Left hindlimb (tissue), 1 donor: ENCODE measurements at places on chromosomes 13 and 19.

- no peak for DNase-seq
These were observed 12.3 kb downstream of the WDFY2 start for GRCh38 chr13:51596541-51596940.

DNA sequence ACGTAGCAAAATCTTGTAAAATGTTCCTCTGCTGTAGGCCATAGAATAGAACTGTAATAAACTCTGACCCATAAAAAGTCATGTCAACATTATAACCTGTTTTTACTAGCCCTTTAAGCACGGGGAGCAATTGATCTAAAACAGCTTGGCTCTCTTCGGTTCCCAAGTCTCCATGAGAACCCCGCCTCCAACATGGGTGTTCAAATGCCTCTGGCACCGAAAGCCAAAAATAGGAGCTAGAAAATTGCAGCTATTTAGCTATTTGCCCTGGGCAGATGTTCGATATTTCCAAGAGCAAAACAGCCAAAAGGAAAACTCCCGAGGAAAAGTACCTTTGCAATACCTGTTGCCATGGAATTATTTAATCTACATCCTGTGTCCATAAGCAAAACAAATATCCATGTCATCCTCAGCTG, 563.1 kb downstream of the EFNB2 start:
- DNase-seq: no peak

DNA sequence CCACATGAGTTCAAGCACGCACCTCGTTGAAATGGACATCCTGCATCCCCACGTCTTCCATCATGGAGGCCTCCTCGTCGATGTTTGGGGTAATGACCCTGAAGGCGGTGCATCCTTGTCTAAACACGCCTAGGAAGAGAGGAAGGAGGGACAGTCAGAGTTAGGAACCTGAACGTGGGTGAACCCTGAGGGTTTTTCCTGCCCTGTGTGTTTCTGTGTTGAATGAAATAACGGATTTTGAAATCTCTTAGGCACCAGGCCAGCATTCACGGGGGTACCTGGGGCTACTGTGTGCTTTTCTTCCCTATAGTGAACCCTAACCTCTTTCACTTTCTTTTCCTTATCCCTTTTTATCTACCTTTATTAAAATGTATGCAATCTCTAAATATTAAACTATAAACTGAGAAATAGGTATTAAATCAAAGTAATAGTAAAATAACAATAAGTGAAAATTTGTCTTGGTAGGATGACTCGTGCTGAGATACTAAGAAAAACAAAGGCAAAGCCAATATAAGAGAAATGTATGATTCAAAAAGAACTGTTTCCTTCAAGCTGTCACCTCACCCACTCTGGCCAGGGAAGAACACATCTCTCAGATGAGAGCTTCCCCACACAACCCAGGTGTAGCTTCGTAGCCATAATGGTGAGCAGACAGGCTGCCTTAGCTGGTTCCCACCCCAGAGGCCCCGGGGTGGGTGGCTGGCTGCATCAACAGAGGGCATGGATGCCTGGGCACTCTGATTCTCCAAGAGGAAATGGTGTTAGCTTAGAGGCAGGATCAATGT, 72.1 kb upstream of the SLC15A1 start:
- no peak for DNase-seq

- DNase-seq: peak; percentile 26
These were observed 5.8 kb downstream of the ZIC2 start for GRCh38 chr13:99987154-99988019.

GRCh38 chr13:52736891-52737290, 2.7 kb downstream of the CNMD start:
- no peak for DNase-seq

DNA sequence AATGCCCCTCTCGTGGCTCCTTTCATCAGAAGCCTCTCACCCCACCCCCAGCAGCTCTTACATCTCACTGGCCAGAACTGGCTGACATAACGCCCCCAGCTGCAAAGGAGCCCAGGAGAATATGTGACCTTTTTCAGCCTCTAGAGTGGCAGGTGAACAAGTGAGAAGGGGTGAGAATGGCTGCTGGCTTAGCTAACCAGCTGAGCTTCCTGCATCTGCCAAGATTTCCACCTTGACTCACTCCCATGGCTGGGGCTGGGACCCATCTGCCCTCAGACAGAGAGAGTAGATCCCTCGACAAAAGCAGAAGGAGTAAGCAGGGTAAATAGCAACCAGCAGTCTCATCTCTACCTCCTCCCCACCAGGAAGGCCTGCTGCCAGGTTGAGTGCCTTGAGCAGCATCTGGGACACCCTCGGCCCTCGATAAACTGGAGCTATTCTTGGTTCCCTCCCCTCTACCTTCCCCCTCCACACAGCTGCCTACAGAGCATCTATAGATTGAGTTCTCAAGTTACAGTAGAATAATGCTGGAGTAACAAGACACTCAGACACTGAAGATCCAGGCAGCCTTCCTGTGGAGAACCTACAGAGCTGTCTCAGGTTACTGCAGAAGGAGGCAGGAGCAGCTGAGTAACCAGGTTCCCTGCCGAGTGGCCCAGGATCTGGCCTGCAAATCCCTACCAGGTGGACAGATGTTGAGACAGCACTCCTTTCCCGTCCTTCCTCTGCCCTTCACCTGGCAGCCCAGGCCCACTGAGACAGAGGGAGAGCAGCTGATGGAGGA, 15.5 kb downstream of the KASH5 start:
- DNase-seq: no peak

DNA sequence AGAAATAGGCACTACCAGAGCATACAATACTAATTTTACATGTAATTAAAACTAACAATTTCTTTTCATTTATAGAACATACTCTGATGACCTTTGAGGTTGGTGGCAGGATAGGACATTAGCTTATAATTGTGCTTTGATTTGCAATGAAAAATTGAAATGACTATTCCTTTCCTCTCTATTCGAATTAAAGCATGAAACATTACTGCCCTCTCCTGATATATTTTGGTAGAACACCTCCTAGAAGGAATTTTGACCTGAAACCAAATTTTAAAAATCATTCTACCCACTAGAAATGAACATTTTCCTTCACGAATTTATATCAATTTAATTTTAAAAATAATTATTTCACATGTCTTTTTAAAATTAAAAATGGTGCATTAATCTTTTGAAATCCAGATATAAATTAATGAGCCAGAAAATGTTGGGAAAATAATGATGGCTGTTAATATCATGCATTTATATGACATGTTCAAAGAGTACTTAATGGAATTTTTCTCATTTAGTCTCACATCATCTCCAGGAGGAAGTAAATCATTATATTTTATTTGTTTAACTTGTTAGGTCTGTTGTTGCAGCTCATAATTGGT, 556.3 kb upstream of the ARGLU1 start:
- no peak for DNase-seq

GRCh38 chr13:44155422-44156293, 218.0 kb upstream of the SERP2 start:
- DNase-seq: peak; percentile 87

GRCh38 chr13:62704875-62705274, 1289.2 kb upstream of the PCDH20 start:
- no peak for DNase-seq

DNA sequence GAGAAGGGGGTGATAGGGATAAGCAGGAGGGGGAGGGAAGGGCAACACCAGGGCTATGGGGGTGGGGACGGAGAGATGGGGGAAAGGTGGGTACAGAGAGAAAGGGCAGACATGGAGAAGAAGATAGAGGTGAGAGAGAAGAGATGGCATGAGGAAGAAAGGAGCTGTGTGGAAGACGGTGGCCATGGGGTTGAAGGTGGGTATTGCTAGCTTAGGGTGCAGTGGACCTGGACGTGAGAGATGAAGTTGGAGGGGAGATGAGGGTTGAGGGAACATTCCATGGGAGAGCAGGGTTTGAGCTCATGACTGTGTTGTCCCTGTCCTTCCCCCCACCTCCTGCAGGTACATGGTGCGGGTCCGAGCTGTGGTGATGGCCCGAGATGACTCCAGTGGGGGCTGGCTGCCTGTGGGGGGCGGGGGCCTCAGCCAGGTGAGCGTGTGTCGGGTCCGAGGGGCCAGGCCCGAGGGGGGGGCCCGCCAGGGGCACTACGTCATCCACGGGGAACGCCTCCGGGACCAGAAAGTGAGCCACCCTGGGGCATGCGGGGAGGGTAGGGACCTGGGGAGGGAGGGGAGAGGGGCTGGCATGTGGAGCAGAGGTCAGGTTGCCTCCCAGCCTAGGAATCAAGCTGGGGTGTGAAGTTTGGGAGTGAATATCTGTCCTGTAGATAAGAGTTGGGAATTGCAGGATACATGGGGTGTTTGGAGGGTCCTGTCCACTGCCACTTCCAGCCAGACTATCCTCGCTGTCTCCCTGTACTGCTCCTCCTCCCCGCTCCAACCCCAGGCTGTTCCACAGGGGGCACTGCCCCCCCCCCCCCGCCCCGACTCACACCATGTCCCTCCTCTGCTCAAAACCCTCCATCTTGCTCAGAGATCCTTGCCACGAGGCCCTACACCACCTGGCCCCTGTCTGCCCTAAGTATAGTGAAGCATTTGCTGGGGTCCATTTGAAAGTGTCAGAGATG, 1.7 kb downstream of the SPRED3 start:
- no peak for DNase-seq

GRCh38 chr13:21075379-21076249, 14.2 kb upstream of the LATS2 start:
- peak; percentile 64 for DNase-seq

- no peak for DNase-seq
These were observed 211.5 kb downstream of the LMO7 start for GRCh38 chr13:75847588-75847987.

DNA sequence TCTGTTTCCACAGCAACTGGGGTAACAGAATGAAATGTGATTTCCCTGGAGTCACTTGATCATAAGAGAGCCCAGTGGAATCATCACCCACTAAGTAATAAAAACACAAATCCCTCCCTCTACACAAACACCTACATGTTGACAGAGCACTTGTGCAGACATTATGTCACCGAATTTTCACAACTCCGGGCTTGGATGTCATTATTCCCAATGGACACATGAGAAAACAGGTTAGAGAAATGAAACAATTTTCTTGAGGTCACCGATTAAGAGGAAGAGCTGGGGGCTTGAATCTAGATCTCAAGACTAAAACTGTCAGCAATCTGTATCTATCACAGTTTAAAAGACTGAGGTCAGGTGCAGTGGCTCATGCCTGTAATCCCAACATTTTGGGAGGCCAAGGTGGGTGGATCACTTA, 3.1 kb downstream of the XRCC1 start:
- DNase-seq: no peak

- DNase-seq: no peak
These were observed 45.3 kb upstream of the PCDH9 start for GRCh38 chr13:67275351-67275960.

DNA sequence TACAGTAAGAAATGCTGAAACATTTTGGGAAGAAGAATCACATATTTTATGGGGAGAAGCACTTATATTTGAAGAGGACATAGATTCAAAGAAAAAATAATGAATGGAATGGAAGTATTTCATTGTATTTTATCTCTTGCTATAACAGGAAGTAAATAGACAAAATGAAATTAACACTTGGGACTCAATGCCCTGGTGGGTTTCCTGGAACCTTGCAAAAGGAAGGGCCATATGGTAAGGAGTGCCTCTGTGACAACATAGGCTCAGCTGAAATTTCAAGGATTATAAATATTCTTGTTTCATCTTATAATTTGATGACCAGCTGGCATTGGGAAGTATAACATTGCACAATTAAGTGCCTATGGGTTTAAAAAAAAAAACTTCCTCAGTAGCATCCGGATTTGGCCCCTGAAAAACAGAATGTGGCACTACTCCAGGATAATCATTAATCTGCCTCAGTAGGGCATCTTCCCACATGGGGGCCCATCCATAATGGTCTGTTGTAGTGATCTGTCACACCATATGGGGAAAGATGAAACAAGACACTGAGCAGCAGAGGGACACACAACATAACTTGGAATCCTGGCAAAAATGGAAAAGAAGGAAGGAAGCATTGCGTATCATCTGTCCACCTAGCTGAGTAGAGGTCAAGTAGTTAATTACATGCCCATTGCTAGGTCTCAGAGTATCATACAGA, 321.6 kb downstream of the NDFIP2 start:
- DNase-seq: no peak

GRCh38 chr13:84574851-84575250, 692.6 kb upstream of the SLITRK1 start:
- DNase-seq: no peak

GRCh38 chr13:39038569-39039030, 344 bp downstream of the NHLRC3 start:
- DNase-seq: no peak

DNA sequence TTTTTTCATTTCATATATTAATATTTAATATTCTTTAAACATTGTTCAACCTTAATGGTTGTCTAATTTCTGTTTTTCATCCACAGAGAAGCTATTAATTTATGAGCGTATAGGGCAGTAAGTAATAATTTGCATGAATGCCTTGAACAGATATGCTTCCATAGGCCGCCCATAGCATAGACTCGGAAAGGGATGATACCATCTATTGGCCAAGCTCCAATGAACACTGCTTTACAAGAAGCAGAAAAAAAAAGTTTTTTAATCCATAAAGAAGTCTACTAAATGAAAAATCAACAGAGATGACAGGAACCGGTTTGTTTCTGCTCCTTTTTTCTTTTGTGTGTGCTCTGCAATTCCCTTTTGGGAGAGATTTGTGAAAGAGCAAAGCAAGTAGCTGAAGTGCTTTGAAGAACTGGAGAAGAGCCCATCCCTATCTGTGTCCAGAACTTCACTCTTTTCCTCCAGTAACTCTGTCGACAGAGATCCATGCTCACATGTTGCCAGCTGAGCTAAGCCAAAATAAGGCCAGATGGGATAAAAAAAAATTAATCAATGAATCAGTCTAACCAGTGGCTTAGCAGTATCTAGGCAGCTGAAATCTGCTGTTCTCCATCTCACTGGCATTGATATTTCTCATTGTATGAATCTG, 215.9 kb upstream of the SOX21 start:
- no peak for DNase-seq

DNA sequence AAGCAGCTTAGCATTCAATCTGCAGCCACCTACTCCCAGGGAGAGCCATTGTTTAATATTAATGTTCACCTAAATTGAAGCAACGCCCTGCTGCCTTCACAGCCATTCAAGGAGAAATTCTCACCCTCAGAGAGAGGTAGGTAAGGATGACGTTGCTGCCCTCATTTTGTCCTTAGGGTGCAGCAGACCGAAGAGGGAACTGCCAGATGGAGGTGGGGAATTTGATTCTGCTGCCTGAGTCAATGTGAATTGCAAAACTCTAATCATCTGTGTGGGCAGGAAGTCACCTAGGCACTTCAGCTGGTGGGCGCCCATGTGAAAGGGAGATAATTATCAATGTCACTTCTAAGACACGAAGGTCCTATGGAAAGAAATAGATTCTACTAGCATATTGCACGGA, 503.4 kb downstream of the TBC1D4 start:
- DNase-seq: no peak

DNA sequence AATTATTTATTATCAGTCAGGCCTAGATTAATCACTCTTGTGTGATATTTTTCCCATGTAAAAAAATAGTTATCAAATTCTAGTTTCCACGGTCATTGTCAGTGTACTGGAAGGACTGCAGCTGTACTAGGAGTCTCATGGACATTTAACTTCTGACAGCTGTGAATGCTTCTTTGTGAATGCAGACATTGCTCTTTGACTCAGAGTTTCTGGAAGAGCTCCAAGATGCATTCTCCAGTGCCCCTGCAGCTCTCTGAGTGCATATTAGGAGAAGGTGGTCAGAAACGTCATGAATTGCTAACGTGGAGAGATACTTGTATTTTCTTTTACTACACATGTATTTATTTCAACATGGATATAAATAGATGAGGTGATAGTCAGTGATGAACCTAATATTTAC, 9.7 kb upstream of the SLITRK5 start:
- DNase-seq: no peak

GRCh38 chr19:55160128-55160985, 2.8 kb upstream of the TNNI3 start:
- peak; percentile 79 for DNase-seq

GRCh38 chr13:20891034-20891433, 11.5 kb downstream of the XPO4 start:
- DNase-seq: no peak
